NCI-H1417 treated with DMSO at 0.1 percent for 48 hours (cell line): ENCODE measurements at places on chromosomes 5 and 9.

- DNase-seq, result no peak
Observed at GRCh38 chr9:97475059-97475458, 26.4 kb upstream of the TMOD1 start.

- DNase-seq, result no peak
Observed at GRCh38 chr9:122217640-122218039, 11.1 kb downstream of the LHX6 start.

GRCh38 chr5:103498800-103499551 lies 63.6 kb downstream of the NUDT12 start:
- no peak for DNase-seq

- DNase-seq, result no peak
Observed at GRCh38 chr5:173201636-173202265, 33.3 kb downstream of the NKX2-5 start.

- DNase-seq, result no peak
Observed at GRCh38 chr5:170469414-170469813, 34.4 kb upstream of the KCNIP1 start.

DNA sequence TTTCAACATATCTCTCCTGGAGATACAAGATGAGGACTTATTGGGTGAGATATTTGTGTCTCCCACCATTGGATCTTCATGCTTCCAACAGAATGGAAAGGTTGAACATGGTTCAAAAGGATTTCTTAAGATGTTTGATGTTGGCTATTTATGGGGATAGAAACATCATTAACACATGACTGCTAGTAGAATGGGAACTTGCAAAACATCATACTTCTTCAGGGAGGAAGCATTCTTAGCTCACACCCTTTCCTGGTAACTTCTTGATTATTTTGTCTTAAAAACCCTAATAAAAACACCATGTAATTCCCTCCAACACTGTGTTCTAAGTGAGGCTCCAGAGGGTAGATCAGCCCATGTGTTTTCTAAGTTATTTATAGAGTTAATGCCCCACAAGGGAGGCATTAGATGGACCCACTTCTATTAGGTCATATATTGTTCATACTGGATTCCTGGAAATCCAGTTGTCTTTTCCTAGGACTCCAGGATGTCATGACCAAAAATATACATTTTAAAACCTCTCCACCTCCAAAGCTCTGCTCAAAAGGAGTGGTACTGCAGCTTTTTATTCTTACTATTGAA lies 95.8 kb downstream of the FOXD1 start:
- DNase-seq, result no peak

DNA sequence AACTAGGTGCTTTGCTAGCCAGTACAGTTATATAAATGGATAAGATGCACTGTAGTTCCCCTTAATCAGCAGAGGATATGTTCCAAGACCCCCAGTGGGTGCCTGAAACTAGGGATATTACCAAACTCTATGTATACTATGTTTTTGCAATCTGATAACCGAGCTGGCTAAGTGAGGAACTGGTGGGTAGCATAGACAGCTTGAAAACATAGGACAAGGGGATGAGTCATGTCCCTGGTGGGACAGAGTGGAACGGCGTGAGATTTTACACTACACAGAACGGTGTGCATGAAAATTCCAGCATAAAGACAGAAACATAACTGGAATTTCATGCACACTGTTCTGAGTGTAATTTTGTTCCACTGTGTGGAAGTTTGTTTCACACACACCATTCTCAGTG lies 86.9 kb downstream of the BASP1 start:
- DNase-seq, result no peak
